ENCODE measurements at places on chromosomes 12 and 14.
A peak's percentile ranks its signal among the peaks of the same experiment; 100 is the strongest.

GRCh38 chr14:72665259-72665658, 228.6 kb downstream of the DPF3 start:
- DNase-seq = no peak

DNA sequence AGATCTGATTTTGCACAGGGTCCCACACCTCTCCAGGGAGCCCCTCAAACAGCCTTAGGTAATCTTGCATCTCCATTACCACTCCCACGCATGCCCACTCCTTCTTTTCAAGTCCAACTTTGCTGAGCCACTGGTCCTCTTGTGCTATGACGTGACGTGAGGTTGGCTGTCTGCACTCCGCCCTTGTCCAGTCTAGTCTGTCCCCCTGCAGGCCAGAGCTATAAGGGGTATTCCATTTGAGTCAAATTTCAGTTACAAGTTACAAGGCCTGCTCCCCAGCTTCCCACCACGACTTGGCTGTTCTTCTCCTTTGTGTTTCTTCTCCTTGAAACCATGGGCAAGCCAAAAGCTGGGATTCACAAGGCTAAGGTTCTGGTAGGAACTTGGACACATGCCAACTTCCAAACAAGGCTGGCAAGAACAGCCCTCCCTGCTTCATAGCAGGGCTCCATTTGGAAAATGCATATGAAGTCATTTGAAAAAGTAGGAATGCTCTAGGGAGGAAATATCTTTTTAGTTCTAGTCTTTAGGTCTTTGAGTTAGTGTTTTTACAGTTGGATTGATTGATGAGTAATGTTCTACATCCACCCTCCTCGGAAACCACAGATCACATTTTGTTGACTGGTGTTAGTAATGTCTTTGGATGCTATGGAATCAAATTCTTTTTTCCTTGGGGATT, 49.1 kb downstream of the KCNA1 start:
- DNase-seq = no peak

- no peak for DNase-seq
These were observed 176.2 kb upstream of the PDZRN4 start for GRCh38 chr12:41011939-41012338.

DNA sequence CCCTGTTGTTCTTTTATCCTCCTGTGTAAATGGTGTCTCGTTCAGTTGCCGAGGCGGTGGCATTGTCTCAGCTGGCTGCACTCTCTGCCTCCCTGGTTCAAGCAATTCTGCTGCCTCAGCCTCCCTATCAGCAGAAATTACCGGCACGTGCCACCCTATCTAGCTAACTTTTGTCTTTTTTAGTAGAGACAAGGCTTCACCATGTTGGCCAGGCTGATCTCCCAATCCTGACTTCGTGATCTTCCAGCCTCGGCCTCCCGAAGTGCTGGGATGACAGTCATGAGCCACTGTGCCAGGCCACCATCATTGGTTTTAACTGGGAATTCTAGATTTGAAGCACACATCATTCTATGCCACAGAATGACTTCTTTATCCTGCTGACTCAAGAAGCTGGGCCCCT, 175.3 kb upstream of the ALG10B start:
- no peak for DNase-seq

- no peak for DNase-seq
These were observed 102.0 kb upstream of the HIF1A start for GRCh38 chr14:61593330-61593729.

GRCh38 chr14:103317251-103317650, 16.8 kb upstream of the EIF5 start:
- no peak for DNase-seq

DNA sequence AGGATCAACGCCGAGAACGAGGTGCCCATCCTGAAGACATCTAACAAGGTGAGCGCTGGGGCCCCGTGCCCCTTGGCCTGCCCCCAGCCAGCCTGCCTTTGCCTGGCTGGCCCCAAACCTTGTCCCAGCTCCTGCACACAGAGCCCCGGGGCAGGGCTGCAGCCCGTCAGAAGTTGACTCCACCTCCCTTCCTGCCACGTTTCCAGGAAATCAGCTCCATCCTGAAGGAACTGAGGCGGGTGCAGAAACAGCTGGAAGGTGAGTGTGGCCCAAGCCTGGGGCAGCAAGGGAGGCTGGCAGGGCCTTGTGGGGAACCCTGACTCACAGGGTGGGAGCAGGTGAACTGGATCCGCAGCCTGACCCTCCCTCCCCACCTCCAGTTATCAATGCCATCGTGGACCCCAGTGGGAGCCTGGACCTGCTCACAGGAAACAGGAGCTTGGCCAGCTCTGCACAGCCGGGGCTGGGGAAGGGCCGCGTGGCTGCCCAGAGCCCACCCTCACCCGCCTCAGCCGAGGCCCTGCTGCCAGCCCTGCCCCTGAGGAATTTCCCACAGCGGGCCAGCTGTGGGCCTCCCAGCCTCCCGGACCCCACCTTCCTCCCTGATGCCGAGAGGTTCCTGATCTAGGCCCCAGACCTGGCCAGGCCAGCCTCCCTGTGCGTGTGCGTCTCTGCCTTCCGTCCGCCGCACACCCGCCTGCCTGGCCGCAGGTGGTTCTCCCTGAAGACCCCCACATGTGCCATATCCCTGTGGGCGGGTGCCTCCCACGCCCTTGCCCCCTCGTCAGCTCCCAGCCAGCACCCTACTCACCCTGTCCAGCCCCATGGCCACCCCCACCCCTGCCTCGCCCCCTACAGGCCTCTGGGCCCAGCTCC, 29.5 kb downstream of the CEP170B start:
- no peak for DNase-seq

DNA sequence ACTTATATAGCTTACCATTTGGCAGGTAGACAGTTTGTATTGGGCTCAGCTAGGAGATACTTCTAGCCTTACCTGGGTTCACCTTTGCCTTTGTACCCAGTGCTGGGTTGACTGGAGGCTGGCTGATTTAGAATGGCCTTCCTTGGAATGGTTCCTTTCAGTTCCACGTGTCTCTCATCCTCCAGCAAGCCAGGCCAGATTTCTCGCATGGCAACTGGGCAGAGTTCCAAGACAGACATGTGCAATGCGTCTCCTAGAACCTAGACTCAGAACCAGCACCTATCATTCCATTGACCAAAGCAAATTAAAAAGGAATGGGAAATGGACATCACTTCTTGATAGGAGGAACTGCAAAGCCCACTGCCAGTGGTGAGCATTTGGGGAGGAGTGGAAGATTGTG, 79.1 kb upstream of the BDKRB2 start:
- DNase-seq = no peak

GRCh38 chr14:37709419-37710195, 114.2 kb downstream of the TTC6 start:
- DNase-seq = no peak

DNA sequence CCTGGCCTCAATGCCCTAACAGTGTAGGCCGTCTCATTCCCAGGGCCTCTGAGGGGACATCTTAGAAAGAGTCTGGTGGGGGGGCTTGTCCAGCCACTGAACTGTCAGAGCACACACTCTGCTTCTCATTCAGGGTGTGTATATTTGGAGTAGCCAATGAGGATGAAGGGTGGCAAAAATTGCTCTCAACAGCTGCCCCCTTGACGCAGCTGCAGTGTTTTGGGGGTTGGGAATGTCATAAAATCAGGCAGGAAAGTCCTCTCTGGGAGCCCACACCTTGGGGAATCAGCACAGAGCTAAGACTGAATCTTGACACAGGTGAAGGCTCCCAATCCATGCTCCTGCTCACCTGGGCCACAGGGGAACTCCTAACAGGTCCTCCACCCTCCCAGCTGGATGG, 1.5 kb downstream of the RASAL1 start:
- DNase-seq = no peak

- peak; percentile 26 for DNase-seq
These were observed 74.3 kb upstream of the ARID2 start for GRCh38 chr12:45655186-45655585.

DNA sequence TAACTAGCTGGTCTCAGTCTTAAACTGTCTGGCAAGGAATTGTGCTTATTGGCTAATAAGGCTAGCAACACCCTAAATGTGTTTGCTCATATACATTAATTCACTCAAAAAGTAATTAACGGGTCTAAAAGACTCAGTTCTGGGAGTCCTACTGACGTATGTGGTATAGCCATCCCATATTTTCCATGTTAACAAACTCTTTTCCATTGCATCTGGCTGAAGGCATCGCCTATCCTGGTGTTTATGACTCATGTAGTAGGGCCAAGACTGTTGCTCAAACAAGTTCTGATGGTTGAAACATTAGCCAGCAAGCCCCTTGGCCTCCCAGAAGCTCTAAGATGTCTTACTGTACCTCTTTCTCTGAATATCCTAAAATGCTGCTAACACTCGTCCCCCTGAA, 98.5 kb downstream of the PHLDA1 start:
- no peak for DNase-seq

- DNase-seq = no peak
These were observed 800 bp downstream of the PCNX4 start for GRCh38 chr14:60092526-60092920.
